ENCODE measurements at places on chromosomes 1 and 21. TPM values are rescaled to one million over a fixed set of nuclear protein-coding genes. Genes with fewer than 3 reads are reported as not detected.

- no peak for DNase-seq
Observed at GRCh38 chr1:209720326-209720725, 15.7 kb downstream of the HSD11B1 start.

- no peak for DNase-seq
Observed at GRCh38 chr1:48107516-48107915, 110.3 kb upstream of the TRABD2B start.

- no peak for DNase-seq
Observed at GRCh38 chr1:171126504-171126903, 35.8 kb downstream of the FMO3 start.

CFHR5 gene
- total RNA-seq: not detected

GRCh38 chr1:18941221-18942141, 15.0 kb downstream of the IFFO2 start:
- DNase-seq: peak; percentile 84

DNA sequence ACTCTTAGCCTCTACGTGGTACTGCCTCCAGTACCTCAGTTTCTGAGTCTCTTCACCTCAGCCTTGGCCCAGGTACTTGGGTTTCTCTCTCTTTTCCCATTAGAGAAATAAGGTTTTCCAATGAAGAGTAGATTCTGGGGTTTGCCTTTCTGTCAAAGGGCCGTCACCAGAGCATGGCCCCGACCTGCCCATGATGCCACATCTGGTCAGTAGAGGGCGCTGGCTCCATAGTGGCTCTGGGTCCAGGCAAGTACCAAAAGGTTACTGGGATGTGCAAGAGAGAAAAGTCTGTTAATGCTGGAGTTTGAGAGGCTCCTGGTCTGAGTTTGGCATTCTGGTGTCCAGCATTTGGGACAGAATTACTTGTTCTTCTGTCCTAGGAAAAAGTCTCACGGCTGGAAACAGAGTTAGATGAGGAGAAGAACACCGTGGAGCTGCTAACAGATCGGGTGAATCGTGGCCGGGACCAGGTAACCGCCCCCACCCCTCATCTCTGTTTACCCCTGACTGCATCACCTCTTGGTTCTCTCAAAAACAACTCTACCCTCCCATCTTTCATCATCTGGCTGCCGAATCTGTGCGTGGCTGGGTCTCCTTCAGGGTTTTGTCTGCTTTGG, 5.3 kb upstream of the TUFT1 start:
- DNase-seq: peak; percentile 76

- no peak for DNase-seq
Observed at GRCh38 chr1:68370101-68370915, 79.4 kb downstream of the RPE65 start.

DNA sequence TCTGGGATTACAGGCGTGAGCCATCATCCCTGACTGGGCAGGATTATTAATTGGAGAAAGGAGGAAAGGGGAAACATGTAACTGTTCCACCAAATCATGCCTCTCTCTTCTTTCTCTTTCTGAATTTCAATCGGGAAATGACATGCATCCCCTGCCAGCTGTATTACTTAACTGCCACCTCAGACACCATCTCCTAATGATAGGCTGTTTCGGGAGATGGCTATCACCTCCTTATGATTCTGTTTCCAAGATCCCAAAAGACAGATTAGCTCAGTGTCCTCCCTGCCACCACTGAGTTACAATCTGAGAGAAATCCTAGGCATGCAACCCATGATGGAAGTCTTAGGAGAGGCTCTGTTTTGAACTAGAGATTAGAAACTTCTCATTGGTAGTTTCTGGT, 67.5 kb downstream of the MIS18A start:
- DNase-seq: no peak

ARHGEF19 gene
- 1.7 TPM for total RNA-seq

DNA sequence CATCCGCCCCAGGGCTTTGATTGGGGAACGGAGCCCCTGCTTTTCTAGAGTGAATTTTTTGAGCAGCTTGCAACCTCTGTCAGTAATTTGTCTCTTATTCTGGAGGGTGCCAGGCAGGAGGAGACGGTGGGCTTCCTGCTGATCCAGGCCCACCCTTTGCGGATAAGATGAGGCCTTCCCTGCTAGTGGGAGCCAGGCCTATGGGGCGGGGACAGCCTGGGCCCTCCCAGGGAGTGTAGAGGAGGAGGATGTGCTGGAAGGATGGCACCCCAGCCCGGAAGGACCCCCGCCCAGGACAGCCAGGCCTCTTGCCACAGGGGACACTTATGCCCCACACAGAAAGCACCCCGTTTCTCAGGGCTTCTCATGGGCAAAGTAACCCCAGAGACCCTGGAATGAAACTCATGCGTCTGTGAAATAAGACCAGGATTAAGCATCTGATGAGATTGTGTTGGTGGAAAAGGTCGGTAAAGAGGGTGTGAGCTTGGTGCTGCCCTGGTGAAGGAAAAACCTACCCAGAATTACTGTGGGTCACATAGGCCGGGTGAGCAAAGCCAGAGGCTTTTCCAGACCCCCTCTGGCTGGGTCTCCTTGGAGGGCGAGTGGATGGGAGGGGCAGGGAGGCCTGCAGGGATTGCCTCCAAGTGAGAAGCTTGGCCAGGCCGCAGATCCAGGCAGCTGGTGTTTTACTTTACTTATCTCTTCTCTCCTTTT, 118.7 kb downstream of the SIK1 start:
- no peak for DNase-seq

DISC1 gene
- total RNA-seq: 8.4 TPM

OLIG1 gene
- total RNA-seq: 94.9 TPM

Data from dorsolateral prefrontal cortex (tissue), 122 donors.